ENCODE measurements at places on chromosomes 4 and X.

DNA sequence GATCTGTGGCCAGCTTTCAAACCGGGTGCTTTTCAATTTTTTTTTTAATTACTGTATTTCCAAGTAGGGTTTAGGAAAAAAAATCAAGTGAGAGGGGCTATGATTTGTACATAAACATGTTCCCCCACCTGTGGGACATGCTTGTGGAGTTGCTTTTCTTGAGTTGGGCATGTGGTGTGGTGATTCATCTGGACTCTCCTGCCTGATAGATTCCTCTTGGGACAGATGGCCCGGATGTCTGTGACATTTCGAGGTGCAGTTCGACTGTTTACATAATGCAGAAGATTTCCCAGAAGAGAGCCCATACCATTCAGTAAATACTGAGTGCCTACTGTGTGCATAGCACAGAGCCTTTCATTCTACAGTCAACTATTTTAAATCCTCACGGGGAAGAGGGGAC lies 49.9 kb downstream of the DOCK11 start:
- H3K4me3 ChIP-seq, result no peak overlapping the region
- no peaks in the 10 kb centered on the region for H3K27me3 ChIP-seq
- H3K27ac ChIP-seq, result no peak overlapping the region
- H3K4me1 ChIP-seq, result peaks cover 10% of the 10 kb centered on the region

DNA sequence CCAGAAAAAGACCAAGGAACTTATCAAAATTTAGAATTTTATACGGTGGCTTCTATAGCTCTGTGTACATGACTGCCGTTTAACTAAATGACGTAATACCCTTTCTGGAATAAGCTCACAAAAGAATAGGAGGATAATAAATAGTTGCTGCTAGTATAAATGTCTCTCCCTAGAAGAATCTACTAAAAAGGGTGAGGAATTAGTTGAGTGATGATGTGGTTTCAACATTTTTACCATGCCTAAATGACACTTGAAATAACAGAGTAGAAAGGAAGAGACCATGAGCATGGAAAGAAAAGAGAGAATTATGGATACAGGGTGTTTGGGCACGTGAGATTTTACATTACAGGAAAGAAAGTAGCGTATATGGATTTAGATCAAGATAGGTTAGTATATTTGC lies 231.1 kb downstream of the ARAP2 start:
- no peak overlapping the region for H3K27ac ChIP-seq
- no peaks in the 10 kb centered on the region for H3K36me3 ChIP-seq
- no peak overlapping the region for H3K4me3 ChIP-seq
- no peaks in the 10 kb centered on the region for H3K27me3 ChIP-seq

GRCh38 chr4:188434643-188435042 lies 295.4 kb downstream of the TRIML1 start:
- no peak overlapping the region for H3K4me3 ChIP-seq
- H3K36me3 ChIP-seq, result no peaks in the 10 kb centered on the region
- DNase-seq, result no peak
- H3K27me3 ChIP-seq, result no peaks in the 10 kb centered on the region
- no peak overlapping the region for H3K27ac ChIP-seq

GRCh38 chr4:103948244-103949018 lies 228.6 kb upstream of the TACR3 start:
- DNase-seq, result no peak
- H3K27me3 ChIP-seq, result no peaks in the 10 kb centered on the region
- no peak overlapping the region for H3K4me3 ChIP-seq
- H3K27ac ChIP-seq, result no peak overlapping the region
- H3K36me3 ChIP-seq, result no peaks in the 10 kb centered on the region

- H3K27ac ChIP-seq, result no peak overlapping the region
- H3K4me3 ChIP-seq, result no peak overlapping the region
- no peaks in the 10 kb centered on the region for H3K36me3 ChIP-seq
- DNase-seq, result no peak
- peaks cover 4% of the 10 kb centered on the region for H3K4me1 ChIP-seq
These were observed 16.8 kb upstream of the DHX15 start for GRCh38 chr4:24601121-24601520.

DNA sequence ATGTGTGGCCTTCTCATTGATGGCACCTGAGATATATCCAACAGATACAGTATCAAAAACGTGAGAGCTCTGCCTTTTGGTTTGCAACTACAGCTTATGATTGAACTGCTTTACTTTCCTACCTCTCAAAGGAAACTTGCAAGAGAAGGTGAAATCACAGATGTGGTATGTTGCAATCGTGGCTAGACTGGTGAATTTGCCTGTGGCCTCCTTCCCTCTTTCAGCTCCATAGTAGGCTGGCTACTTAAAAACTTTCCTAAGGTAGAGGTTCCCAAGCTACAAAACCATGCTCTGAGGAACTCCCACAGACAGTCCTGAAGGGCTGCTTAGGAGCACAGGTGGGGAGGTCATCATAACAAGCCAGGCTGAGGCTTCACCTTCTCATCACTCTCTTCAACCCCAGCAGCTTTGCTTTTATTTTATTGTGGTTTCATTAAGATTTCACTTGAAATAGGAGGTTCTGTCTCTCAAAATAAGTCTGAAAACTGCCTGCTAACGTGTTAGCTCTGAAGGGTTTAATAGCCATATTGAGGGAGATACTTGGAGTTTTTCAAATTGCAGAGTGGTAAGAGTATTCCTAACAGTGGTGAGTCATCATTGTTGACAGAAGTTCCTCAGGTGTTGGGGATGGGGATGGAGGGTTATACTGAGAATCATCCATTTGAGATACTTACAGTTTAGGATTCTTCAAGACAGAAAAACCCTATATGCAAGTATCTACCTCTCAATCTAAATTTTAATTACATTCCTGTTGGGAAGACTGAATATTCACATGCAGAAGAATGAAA lies 93.5 kb upstream of the UCP1 start:
- H3K27me3 ChIP-seq, result peaks cover 11% of the 10 kb centered on the region
- DNase-seq, result no peak

GRCh38 chr4:144705601-144706590 lies 59.9 kb downstream of the HHIP start:
- no peak overlapping the region for H3K27ac ChIP-seq
- no peak overlapping the region for H3K4me3 ChIP-seq
- H3K36me3 ChIP-seq, result no peaks in the 10 kb centered on the region
- no peak for DNase-seq
- no peaks in the 10 kb centered on the region for H3K27me3 ChIP-seq

All from activated T-helper 2 cell treated with anti-CD3 and anti-CD28 coated beads, Interferon-gamma antibody, Interleukin-2, Interleukin-4, amounts not matched to agents 10 μg/mL and 5 μg/mL and 100 μg/mL, durations not matched to agents 14 hours and 24 hours and 36 hours (primary cell).